ENCODE measurements at places on chromosomes 16 and 17. TPM values are rescaled to one million over a fixed set of nuclear protein-coding genes. Genes with fewer than 3 reads are reported as not detected.

SGCA gene
- polyA plus RNA-seq: 1.1 TPM

EXOSC6 gene
- 18.2 TPM for polyA plus RNA-seq

C16orf96 gene
- 0.17 TPM for polyA plus RNA-seq

KRTAP1-1 gene
- not detected for polyA plus RNA-seq

- no peak for DNase-seq
These were observed 1.2 kb downstream of the NGFR start for GRCh38 chr17:49496183-49496866.

GRCh38 chr17:40113907-40114245 is 7.9 kb upstream of the MSL1 start:
- no peak for DNase-seq

DNA sequence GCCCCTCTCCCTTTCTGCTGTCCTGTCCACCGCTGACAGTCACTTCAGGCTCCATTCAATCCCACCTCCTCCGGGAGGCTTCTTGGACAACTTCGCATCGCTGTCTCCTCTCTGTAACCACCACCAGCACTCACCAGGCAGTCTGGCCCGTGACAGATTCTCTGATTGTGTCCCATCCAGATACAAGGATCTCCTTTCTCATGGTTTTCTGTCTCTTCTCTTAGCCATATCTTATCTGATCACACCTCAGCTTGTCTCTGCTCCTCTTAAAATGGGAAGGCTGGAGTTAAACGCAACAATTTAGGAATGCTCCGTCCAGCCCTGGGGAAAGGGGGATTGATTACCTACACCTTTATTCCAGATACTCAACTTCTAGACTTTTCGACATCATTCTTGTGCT is 56.9 kb upstream of the ARHGAP44 start:
- no peak for DNase-seq

DNA sequence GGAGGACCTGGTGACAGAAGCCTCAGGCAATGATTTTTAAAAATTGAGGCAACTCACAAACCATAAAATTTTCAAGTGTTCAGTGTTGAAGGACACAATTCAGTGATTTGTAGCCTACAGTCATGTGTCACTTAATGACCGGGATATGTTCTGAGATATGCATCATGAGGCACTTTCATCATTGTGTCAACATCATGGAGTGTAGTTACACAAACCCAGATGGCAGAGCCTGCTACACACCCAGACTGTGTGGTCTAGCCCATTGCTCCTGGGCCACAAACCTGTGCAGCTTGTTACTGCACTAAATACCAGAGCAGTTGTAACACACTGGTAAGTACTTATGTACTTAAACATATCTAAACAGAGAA is 1.6 kb downstream of the PRSS41 start:
- no peak for DNase-seq

DNA sequence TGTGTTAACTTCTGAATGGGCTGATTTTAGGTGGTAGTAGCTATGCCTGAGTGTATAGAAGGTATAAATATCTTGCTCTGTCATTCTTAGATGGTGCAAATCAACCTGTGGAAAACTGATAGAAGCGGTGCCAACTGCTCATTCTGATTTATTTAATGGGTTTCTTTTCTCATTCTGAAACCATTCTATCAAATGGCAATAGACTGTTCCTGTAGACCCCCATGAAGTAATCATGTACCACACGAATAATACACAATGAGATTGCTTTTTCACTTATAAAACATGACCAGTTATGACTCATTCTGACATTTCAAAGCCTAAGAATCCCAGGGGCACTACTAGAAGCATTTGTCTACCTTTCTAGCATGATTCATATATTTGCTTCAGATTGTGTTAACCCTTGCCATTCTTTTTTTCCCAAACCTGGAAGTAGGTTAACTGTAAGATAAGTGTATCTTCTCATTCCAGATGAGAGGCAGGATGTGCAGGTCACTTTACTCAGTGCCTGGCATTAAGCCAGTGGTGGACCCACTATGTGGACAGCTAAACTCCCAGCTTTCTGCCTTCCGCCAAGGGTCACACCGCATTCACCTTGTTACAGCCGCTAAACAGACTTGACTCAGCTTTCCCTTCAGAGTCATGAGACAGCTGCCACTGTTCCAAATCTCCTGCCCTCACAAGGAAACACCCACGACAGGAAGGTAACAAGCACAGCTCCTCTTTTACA is 16.4 kb upstream of the SLC16A11 start:
- no peak for DNase-seq

DNA sequence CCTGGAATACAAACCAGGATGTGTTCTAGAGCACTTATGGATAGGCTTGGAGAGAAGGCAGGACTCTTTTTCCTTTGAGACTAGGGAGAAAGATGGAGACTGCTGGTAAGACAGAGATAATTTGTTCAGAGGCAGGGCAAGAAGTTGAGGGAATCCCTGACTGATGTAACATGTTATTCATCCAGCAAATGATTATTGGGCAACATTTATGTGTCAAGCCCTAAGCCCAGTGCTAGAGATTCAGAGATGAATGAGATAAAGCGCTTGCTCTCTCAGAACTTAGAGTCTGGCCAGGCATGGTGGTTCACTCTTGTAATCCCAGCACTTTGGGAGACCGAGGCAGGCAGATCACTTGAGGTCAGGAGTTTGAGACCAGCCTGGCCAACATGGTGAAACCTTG is 47.8 kb upstream of the NUFIP2 start:
- DNase-seq: no peak

- DNase-seq: no peak
These were observed 380.3 kb downstream of the SNX29 start for GRCh38 chr16:12356632-12357340.

- no peak for DNase-seq
These were observed 19.8 kb downstream of the CARHSP1 start for GRCh38 chr16:8848939-8849391.

DNA sequence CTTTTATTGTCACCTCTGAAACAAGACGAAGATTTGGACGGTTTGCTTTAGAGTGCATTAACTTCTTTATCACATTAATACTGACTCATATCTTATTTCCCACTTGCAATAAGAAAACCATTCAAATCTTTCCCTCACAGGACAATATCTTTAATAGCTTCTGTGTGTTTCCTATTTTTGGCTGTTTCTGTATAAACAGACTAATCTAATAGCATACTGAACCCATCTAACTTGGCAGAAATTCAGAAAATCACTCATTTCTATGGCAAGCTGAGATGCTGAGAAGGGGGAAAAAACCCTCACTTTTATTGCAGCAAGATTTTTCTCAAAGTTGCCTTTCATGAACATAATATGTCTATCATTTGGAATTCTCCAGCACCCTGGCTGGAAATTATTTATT is 524.9 kb downstream of the WWOX start:
- no peak for DNase-seq

GRCh38 chr16:84205976-84206691 is 15.2 kb downstream of the ADAD2 start:
- DNase-seq: no peak

GRCh38 chr16:35908942-35909341 is 2449.5 kb downstream of the TP53TG3F start:
- DNase-seq: no peak
